ENCODE measurements at places on chromosomes 13 and 19.

DNA sequence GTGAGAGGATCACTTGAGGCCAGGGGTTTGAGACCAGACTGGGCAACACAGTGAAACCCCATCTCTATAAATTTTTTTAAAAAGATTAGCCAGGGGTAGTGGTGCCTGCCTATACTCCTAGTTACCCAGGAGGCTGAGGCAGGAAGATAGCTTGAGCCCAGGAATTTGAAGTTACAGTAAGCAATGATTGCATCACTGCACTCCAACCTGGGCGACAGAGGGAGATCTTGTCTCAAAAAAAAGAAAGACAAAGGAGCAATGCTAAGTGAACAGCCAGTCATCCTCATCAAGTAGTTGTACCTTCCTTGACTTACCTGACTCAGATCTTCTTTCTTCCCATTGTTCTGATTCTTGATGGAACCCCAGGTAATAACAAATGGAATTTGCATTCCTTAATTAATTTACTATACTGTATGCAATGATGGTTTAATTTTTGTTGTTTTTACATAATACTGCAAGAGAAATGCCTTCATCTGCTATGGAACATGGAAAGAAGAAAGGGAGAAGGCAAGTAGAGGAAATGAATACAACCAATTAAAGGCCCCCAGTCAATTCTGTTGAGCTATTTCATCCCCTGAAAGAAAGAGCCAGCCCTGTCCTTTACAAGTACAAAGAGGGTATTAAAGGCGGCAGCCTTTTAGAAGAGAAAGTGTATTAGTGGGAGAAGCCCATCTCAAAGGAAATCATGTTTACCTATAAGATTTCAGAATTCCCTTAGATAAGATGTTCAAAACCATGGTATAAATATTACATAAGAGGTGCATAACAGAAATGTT, 316.7 kb downstream of the DIAPH3 start:
- DNase-seq = no peak

GRCh38 chr19:42079886-42080763, 4.2 kb downstream of the ZNF574 start:
- no peak for DNase-seq

DNA sequence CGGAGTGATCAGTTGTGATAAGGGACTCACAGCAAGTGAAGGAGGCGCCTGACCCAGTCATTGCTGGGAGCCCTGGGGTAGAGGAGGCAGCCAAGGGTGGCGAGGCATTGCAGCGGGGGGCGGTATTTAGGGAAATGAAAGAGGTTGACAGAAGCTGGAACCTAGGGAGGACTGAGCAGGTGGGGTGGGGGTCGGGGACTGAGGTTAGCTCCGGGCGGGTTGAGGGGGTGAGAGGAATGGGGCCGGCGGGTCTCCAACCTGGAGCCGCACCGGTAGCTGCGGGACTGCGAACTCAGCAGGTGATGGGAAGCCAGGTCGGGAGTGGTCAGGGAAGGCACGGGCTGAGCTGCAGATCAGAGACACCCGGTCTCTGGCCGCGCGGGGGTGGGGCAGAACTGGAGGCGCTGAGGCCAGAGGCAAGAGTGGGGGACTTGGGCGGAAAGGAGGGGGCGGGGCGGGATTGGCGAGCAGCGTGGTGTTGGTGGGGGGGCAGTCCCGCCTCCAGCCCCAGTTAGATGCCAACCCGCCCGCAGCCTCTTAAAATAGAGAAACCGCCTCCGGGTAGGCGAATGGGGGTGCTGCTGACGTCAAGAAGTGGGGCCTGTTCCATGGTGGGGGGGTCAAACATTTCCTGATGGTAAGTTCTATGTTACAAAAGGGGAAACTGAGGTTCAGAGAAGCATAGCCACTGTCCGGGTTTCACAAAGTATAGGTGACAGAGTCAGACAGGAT, 1.5 kb downstream of the MAST3 start:
- DNase-seq = no peak

DNA sequence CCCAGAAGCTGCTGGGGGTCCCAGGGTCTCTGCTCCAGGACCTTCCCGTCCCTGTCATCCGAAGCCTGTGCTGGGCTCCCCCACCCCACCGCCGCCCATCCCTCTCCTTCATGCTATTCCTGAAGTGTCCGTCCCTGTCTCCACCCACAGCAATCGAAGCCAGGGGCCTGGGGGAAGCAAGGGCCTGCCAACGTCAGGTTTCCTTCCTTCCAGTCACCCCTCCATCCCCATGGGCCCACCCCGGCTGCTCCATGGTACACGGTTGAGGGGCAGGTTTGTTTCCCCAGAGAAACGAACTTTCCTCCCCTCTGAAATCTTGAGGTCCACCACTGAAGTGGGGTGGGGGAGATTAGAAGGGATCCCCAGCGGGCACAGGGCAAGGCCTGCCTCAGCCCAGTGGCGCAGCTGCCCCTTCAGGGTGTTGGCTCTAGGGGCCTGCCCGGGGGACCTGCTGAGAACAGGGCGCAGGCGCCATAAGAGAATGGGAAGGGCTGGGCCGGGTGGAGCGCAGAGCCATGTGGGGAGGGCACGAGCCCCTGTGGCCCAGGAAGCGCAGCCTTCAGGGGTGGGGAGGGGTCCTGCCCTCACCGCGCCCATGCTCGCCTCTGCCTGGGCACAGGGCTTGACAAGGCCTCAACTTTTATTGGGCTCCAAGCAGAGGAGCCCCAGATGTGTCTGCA, 16.1 kb downstream of the CEBPG start:
- DNase-seq = no peak

DNA sequence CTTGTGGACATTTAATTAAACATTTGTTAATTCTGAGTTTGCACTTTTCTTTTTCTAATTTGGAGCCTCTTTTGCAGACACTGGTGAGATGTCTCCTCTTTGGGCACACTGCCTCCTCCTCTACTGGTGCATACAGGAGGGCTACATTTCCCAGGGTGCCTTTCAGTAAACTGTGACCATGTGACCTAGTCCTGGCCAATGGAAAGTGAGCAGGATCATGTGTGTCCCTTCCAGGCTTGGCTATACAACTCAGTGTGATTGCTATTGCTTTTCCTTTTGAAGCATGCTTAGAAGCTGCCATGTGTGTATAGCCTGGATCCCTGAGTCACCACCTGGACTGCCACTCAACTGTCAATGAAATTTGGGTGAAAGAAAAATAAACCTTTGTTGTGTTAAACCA, 4.5 kb downstream of the IZUMO2 start:
- no peak for DNase-seq

DNA sequence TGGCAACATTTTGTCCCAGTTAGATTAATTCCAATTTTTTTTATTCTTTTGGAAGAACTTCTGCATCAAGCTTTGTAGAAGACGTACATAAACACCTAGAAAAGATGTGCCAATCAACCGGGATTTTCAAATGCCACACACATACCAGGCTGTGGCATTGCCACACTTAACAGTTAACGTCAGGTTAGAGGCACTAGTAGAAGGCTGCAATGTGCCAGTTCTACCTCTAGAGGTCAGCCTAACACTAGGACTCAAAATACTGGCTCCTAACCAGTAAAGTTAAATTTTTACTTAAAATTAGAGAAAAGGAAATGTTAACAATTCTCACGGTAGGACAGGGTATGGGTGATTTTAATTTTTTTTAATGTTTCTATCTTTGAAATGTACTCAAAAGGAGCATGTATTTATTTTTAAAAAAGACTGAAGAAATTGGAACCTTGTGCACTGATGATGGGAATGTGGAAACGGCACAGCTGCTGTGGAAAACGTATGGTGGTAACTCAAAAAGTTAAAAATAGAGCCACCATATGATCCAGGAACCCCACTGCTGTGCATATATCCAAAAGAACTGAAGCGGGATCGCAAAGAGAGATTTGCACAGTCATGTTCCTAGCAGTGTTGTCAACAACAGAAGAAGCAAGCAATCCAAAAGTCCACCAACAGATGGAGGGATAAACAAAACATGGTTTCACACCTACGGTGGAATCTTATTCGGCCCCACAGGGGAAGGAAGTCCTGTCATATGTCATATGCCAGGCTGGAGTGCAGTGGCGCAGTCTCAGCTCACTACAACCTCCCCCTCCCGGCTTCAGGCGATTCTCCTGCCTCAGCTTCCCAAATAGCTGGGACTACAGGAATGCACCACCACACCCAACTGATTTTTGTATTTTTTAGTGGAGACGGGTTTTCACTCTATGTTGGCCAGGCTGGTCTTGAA, 30.3 kb downstream of the CRYL1 start:
- DNase-seq = peak; percentile 55

DNA sequence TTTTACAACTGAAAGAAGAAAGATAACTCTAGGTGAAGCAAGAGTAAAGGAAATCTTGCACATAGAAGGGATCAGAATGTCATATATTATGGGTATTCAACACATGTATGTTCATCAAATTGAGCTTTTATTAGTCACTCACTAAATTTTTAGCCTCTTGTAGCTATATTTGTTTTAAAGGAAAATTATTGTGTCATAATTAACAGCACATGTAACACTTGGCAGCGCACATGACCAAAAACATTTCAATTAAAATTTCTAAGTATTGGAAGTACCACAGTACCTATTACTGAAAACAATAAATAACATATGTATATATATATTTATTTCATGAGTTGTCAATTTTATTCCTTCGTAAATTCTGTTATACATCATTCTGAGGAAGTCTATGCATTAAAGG, 2800.4 kb downstream of the PCDH9 start:
- DNase-seq = no peak

DNA sequence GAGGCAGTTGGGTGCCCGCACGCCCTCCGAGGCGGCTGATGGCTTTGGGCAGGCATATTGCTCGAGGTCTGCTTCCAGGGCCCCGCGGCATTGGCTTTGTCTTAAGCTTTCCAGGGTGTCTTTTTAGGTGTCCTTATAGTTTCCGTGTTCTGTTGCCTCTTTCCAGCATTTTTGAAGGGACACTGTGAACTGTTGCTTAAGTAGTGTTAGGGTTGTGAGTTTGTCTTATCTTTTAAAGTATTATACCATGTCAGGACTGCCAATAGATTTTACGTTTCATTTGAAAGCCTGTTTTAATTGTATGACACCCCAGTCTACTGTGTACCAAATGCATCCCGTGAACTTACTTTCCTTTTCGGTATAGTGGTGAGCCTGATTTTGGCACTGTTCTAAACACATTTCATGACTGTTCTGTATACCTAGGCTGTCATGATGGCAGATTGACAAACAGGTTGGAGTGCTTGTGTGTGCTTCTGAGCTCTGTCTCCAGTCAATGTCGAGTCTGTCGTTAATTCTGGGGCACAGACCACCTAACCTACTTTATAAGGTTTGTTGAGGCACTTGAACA, 656 bp downstream of the PCCA start:
- DNase-seq = no peak

DNA sequence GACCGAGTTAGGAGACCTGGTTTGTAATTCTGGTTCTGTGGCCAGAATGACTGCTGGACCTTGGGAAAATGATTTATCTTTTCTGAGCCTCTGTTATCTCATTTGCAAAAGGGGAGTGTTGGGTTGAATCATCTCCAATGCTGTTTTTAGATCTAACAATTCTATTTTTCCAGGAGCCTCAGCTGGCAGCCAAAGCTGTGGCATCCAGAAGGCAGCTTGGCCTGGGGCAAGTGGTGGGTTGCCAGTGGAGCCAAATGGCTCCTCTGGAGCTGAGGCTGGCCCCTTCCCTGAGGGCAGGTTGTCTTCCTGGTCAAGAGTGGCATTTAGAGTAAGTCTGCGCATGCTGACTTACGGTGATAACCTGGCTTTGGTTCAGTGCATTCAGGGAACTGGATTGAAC, 21.3 kb downstream of the B3GLCT start:
- DNase-seq = no peak

DNA sequence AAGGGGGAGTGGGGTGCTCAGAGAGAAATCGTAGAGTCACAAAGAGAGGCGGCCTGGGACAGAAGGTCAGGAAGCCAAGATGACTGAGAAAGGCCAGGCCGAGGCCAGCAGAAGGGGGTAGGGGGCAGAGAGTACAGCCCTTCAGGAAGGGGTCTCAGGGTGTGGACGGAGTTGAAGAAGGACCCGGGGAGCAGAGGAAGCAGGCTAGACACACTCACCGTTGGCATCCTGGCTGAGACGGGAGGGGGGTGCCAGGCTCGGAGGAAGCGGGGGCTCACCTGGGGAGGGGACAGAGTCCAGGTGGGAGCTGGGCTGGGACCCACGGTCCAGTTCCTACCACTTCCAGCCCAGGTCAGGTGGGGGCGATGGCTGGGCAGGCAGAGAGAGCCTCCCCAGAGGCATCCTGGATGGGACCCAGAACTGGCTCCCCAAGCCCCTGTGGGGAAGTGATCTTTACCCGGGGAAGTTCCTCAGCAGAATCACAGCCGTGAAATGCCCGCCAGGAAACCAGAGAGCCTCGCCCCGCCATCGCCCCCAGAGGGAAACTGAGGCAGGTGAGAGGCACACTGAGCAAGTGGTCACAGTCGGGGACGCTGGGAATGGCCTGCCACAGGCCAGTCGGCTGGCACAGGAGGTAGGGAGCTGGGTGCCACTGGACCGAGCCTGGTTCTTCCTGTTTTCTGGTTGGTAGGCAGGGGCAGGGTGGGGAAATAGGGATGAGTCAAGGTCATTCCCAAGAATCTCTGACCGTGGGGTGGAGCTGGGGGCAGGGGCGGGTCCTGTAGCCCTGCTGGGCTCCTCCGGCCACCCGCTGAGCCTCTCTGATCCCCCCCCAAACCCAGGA, 1.4 kb downstream of the MATK start:
- DNase-seq = no peak

Measured in stimulated activated CD4-positive, alpha-beta T cell treated with anti-CD3 and anti-CD28 coated beads, Interleukin-12 subunit alpha, Interleukin-12 subunit beta, amount 100 ng/mL, for 24 hours (primary cell).